ENCODE measurements at places on chromosomes 4 and X.

GRCh38 chr4:185536411-185536709 is 1.1 kb upstream of the PDLIM3 start:
- DNase-seq = no peak

DNA sequence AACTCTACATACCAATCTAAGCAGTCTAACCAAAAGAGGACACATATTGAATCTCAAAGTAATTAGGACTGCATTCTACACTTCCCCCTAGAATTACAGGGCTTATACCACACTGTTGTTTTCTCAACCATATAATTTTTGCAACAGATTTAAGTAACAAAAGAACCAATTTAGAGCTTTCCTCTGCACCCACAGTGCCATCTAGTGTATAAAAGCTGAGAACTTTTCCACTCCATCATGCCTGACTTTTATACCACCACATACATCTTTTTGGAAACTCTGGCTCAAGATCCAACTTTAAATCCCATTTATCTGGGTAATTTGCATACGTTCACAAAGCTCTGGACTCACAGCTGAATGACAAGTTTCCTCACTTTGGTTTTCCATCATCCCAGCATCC is 99.5 kb downstream of the EFHC2 start:
- no peak for DNase-seq

DNA sequence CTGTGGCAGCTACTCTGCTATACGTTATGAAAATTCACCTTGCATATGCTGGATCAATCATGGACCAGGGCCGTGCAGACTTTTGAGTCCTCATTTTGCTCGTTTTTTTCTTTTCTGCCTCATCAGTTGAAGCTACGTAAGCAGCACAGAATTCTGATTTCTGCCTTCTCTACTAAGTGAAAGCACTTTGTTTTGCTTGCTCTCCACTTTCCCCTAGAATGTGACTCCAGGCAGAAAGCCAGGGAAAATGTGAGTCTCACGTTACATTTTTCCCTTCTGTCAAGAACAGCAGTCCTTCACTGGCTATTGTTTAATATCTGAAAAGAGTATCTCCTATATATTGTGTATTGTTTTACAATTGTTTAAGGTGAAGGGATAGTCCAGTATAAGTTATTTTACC is 1840.1 kb downstream of the PCDH7 start:
- DNase-seq = no peak

- DNase-seq = no peak
Observed at GRCh38 chr4:53548662-53549061, 42.6 kb downstream of the LNX1 start.

GRCh38 chr4:145420595-145421214 is 60.9 kb upstream of the SMAD1 start:
- DNase-seq = no peak

GRCh38 chr4:113978561-113979147 is 793 bp downstream of the ARSJ start:
- DNase-seq = no peak

DNA sequence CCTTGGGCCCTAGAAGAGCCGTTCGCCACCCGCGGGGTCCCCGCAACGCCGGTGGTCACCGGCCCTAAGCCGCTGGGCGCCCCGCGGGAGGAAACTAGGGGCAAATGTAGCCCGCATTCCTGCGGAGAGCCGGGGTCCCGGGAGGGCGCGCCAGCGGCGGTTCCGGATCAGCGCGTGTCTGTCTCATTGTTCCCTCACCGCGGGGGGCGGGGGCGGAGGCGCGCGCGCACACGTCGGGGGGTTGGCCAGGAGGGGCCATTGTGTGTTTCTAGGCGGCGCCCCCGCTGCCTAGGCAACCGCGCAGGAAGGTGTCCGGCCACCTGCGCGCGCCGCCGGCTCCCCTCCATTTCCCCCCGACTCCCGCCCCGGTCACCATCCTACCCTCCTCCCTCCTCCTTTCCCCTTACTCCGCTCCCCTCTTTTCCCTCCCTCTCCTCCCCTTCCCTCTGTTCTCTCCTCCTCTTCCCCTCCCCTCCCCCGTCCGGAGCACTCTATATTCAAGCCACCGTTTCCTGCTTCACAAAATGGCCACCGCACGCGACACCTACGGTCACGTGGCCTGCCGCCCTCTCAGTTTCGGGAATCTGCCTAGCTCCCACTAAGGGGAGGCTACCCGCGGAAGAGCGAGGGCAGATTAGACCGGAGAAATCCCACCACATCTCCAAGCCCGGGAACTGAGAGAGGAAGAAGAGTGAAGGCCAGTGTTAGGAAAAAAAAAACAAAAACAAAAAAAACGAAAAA is 789 bp upstream of the DDX3X start:
- DNase-seq = peak; percentile 57

DNA sequence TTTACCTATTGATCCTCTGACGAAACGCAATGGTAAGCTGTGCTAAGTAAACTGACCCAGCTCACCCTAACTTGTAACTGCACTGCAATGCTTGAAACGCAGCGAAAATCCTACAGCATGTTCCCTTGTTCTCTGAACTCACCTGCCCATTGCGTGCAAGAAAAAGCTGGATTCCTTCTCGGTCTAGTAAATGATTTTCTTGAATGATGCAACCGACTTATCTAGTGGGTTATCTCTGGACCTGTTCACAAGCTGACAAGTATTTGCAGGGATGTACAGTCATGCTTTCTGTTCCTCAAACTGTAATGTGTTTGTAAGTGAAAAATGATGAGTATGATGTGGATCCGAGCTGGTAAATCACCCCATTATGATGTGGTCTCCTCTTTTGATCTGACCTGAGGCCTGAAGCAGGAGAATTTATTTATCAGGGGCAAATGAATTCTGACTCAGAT is 140.1 kb downstream of the BTC start:
- no peak for DNase-seq

GRCh38 chr4:168853770-168854169 is 156.3 kb downstream of the CBR4 start:
- no peak for DNase-seq

DNA sequence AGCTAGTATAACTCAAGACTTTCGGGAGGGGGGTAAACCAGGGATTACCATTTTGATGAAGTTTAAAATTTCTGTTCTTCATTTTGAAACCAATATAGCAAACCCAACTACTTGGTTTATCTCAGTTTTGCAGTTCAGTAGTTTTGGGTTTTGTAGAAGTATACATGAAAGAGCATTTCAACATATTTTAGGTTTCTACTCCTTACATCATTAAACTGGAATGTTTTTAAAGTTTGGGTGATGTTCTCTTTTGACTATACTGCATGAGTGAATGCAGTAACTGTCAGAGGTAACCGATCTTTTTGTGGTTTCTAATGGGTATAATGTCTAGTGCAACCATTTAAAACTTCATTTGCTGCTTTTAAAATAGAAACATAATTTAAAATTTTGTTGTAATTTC is 248.3 kb upstream of the MAD2L1 start:
- DNase-seq = no peak

GRCh38 chr4:88610771-88611170 is 18.5 kb downstream of the HERC3 start:
- no peak for DNase-seq

- no peak for DNase-seq
Observed at GRCh38 chr4:92528541-92528940, 224.8 kb downstream of the GRID2 start.

DNA sequence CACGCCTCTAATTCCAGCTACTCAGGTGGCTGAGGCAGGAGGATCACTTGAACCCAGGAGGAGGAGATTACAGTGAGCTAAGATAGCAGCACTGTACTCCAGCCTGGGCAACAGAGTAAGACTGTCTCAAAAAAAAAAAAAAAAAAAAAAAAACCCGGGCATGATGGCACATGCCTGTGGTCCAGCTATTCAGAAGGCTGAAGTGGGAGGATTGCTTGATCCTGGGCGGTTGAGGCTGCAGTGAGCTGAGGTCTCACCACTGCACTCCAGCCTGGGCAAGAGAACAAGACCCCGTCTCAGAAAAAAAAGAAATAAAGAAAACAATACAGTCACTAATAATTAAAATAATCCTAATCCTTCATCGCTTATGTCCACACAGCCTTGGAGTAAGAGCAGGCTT is 68.1 kb downstream of the APBB2 start:
- DNase-seq = no peak

DNA sequence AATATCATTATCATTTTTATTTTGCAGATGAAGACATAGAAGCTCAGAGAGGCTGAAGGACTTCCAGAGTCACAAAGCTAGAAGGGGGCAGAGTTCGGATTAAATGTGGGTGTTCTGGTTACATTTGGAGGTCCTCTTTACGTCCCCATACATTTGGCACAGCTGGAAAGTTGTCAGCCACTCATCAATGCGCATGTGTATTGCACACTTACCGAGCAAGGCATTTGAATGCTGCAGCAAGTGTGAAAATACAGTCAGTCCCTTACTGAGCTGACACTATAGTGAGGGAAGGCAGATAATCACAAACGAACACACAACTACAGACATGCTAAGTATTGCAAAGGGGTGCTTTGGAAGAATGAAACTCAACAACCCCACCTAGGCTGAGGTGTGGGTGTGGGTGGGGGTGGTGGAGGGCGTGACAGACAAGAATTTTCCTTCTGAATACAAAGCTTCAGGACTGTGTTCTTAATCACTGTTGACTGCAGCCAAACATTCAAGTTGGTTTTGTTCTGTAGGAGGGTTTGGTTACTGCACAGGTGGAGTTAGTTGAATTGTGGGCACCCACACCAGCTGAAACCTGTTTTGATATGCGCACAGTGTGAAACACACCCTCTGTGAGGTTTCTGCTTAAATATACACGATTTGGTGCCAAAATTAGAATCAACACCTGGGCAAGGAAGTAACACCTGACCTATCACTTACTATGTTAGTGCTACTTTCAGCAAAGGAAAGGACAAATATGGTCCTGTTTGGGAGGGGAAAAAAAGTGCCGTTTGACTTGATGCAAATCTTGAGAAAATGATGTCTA is 72.4 kb downstream of the COQ2 start:
- DNase-seq = peak; percentile 32

DNA sequence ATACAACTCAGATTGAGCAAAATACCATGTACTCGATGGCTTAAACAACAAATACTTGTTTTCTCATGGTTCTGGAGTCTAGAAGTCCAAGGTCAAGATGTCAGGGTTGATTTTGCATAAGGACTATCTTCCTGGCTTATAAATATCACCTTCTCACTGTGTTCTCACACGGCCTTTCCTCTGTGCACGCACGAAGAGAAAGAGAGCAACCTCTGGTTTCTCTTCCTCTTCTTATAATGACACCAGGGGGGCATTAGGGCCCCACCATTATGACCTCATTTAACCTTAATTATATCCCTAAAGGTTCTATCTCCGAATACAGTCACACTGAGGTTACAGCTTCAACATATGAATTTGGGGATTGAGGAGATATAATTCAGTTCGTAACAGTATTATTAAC is 504.0 kb downstream of the MAGEE1 start:
- no peak for DNase-seq

DNA sequence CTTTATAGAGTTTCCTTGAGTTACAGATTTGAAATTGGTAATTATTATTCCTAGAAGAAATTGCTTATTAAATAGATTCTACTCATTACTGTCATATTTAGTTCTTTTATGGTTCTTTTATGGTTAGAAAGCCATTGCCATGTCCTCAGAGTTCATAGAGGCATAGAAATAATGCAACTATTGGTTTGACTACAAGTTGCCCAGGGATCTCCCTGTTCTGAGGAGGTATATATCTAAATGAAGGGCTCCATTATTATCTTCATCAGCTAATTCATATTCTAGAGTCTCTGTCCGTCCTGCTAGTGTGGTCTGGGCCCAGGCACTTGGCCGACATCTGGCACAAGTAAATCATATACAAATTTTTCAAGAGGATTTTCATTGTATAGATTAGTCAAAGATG is 535.7 kb downstream of the PPP4R3C start:
- DNase-seq = no peak

- no peak for DNase-seq
Observed at GRCh38 chrX:32397562-32398216, 813.7 kb downstream of the DMD start.

Data from stimulated activated CD4-positive, alpha-beta T cell treated with anti-CD3 and anti-CD28 coated beads, TNF-alpha, amount 100 ng/mL, for 1 hour (primary cell).